Right forelimb (tissue), 1 donor: ENCODE measurements at places on chromosomes 2 and 18.
A peak's percentile ranks its signal among the peaks of the same experiment; 100 is the strongest.

DNA sequence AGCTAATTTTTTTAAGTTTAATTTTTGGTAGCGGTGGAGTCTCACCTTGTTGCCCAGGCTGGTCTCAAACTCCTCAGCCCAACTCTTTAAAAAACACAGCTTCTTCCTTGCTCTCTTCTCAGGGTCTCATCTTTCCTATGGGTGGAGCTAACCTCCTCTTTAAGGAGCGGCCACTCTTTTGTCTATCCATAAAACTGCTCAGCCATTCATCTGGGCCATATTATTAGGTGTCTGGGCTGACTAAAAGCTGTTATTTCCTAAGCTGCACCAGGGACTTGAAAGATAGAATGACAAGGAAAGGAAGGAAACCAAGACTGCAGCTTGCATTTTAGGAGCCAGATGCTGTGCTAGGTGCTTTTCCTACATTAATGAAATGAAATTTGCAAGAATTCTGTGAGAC lies 35.8 kb upstream of the THOC1 start:
- DNase-seq = no peak

DNA sequence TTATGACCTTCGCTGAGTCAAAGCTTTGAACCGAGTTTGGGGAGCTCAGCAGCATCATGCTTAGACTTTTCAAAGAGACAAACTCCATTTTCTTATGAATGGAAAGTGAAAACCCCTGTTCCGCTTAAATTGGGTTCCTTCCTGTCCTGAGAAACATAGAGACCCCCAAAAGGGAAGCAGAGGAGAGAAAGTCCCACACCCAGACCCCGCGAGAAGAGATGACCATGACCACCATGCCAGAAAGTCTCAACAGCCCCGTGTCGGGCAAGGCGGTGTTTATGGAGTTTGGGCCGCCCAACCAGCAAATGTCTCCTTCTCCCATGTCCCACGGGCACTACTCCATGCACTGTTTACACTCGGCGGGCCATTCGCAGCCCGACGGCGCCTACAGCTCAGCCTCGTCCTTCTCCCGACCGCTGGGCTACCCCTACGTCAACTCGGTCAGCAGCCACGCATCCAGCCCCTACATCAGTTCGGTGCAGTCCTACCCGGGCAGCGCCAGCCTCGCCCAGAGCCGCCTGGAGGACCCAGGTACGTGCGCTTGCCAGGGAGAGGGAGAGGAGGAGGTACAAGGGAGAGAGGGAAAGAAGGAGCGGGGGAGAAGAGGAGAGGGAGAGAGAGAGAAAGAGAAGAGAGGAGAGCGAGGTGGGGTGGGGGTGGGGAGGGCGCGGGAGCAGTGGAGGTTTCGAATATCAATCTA lies at the start of gene DLX1:
TSS of gene DLX1 (plus strand) at position 48 of the 700 bp plus-strand sequence. CDS start at position 219, 171 bp downstream.
- peak; percentile 57 for DNase-seq

DNA sequence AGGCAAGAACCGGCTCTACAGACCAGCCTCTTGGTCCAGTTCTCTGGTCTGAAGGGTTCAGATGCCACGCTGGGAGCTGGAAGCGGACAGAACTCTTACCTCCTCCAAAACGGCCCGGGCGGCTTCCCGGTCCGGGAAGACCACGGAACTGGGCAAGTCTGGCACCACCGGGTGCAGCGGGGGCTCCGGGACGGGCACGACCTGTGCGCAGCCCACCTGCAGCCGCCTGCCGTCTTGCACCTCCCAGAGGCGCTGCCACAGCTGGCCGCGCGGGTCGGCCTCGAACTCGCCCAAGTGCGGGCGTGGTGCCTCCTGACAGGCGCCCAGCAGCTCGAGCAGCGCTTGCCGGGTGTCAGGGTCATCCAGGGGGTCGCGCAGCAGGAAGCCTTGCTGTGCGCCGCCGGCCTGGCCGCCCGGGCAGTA lies 773 bp downstream of the CMPK2 start:
- DNase-seq = no peak

DNA sequence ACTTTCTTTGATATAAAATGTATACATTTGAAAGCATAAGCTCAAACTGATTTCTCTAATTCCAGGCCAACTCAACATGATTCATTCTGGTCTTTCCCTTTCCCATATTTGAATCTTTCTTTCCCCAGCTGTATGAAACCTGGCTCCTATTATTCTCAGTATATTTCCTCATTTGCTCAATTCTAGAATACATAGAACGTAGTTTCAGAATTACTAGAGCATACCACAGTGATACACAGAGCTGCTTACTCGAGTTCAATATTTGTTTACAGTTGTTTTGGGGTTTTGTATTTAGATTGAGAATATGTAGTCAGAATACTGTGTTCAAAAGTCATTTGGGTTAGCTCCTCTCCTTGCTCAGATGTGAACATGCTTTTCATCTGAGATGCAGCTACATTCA lies 43.0 kb downstream of the TNFRSF11A start:
- no peak for DNase-seq
